ENCODE measurements at places on chromosomes 5 and 9. TPM values are rescaled to one million over a fixed set of nuclear protein-coding genes. Genes with fewer than 3 reads are reported as not detected.

The SLCO4C1 gene
- 44.7 TPM for total RNA-seq

The FAXDC2 gene
- total RNA-seq: 2.9 TPM

The CWC27 gene
- 26.3 TPM for total RNA-seq

The OTULINL gene
- 51.8 TPM for total RNA-seq

The NFIB gene
- total RNA-seq: not detected

The PCDHB3 gene
- not detected for total RNA-seq

The DNAJC21 gene
- 46.8 TPM for total RNA-seq

The LHX3 gene
- not detected for total RNA-seq

The SLC6A19 gene
- not detected for total RNA-seq

The DDX46 gene
- 61.4 TPM for total RNA-seq

The PTGDS gene
- total RNA-seq: 361 TPM

The CDHR2 gene
- 0.75 TPM for total RNA-seq

The EIF4E1B gene
- not detected for total RNA-seq

The C5orf52 gene
- not detected for total RNA-seq

The THBS4 gene
- total RNA-seq: 0.61 TPM

The HDHD3 gene
- total RNA-seq: 9.6 TPM

The CNTNAP3 gene
- not detected for total RNA-seq

The LRRTM2 gene
- 0.07 TPM for total RNA-seq

The GRIA1 gene
- not detected for total RNA-seq

The PCDHA9 gene
- not detected for total RNA-seq

The RBM22 gene
- 149 TPM for total RNA-seq

The PCDHA1 gene
- not detected for total RNA-seq

The CBY3 gene
- total RNA-seq: not detected

The KCNV2 gene
- total RNA-seq: not detected

The GLDC gene
- 1.3 TPM for total RNA-seq

The GTF2H2C gene
- 19.7 TPM for total RNA-seq

The GABRA6 gene
- not detected for total RNA-seq

The CMYA5 gene
- total RNA-seq: 0.93 TPM

The PCDH1 gene
- total RNA-seq: 32.1 TPM

The CCL28 gene
- 25.8 TPM for total RNA-seq

The ATP6V1G1 gene
- 93.5 TPM for total RNA-seq

The FAM169A gene
- total RNA-seq: 28.0 TPM

The SETD9 gene
- total RNA-seq: 8.6 TPM

The ZDHHC11 gene
- total RNA-seq: 2.2 TPM

The OR2Y1 gene
- total RNA-seq: not detected

The LCN15 gene
- not detected for total RNA-seq

The SPATA31C2 gene
- total RNA-seq: not detected

The COL5A1 gene
- 0.28 TPM for total RNA-seq

The RNF224 gene
- total RNA-seq: not detected

The ANKRD18A gene
- 1.5 TPM for total RNA-seq

The MRPS27 gene
- total RNA-seq: 36.5 TPM

The IL5 gene
- not detected for total RNA-seq

The CPLANE1 gene
- 19.3 TPM for total RNA-seq

The GMCL2 gene
- total RNA-seq: not detected
